ENCODE measurements at places on chromosomes 13 and 19.

DNA sequence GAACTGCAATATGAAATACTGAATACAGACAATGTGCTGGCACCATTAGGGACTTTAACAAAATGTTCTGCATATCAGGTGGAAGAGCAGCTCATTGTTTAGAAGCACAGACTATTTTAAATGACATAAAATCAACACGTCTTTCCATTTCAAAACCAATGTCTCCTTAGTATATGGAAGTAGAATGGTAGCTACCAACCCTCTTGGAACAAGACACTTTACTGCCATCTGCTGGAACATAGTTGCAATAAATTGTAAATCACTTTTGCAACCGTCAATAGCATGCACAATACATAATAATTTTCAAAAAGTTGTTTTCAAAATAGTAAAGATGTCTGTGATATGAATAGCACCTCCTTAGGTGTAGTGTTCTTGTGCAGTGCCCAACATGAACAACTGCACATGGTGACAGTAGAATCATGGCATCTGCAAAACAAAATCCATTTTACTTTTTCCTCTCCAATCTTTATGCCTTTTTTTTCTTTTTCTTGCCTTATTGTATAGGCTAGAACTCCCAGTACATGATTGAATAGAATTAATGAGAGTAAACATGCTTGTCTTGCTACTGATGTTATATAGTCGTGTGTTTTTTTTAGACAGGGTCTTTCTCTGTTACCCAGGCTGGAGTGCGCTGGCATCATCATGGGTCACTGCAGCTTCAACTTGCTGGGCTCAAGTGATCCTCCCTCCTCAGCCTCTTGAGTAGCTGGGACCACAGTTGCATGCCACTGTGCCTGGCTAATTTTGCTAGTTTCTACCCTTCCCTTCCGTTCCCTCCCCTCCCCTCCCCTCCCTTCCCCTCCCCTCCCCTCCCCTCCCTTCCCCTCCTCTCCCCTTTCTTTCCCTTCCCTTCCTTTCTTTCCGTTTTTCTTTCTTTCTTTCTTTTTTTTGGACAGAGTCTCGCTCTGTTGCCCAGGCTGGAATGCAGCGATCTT is 7.8 kb upstream of the LYPD5 start:
- DNase-seq, result no peak

GRCh38 chr19:2547033-2547680 is 71.2 kb downstream of the GADD45B start:
- DNase-seq, result no peak

DNA sequence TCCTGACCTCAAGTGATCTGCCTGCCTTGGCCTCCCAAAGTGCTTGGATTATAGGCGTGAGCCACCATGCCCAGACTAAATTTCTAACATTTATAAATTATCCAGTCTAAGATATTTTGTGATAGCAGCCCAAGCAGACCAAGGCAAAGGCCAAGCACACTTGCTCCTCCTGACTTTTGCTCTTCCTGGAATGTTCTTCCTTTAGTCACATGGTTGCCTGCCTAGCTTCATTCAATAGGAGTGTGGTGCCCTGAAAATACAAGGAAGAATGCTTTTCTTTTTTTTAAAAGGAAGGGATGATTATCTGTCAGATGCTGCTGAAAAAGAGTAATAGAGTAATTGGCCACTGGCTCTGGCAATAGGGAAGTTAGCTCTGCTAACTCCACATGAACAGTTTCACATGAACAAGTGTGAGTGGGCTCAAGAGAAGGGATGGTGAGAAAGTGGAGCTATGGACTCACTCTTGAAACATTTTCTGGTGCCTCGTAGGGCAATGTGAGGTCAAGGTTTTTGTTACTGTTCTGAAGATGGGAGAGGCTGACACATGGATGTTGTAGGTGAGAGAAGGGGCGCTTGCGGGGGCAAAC is 47.1 kb downstream of the USPL1 start:
- no peak for DNase-seq

- no peak for DNase-seq
These were observed 5.0 kb downstream of the VSTM2B start for GRCh38 chr19:29530540-29531457.

DNA sequence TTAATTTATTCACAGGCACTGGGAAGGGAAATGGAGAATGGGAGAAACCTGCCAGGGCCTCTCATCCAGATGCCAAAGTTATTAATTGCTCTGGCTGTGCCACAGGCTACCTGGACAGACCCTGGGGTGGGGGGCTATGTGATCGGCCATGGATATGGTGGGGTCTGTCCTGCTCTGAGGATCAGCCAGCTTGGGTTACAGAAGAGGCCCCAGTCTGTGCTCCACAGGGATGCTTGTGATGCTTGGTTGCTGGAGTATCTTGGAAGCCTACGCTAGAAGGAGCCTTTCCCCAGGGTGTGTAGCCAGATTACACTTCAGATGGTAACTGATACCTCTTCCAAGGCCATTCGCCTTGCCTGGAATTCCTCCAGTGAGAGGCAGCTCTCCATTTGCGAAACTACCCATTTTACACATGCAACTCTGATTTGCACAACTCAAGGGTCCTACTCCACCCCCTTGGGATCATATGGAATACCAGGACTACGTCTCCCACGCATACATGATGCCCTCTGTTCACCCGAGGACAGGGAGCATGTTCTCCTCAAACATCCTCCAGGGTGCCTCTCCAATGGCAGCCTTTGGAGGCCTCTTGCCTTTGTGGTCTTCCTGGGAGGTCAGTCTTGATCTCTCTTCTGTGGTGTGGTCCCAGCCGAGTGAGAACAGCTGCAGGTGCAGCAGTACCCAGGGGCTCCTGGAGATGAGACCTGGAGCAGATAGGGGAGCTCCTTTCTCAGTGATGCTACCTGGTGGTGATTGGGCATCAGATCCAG is 186.6 kb upstream of the TSHZ3 start:
- no peak for DNase-seq

DNA sequence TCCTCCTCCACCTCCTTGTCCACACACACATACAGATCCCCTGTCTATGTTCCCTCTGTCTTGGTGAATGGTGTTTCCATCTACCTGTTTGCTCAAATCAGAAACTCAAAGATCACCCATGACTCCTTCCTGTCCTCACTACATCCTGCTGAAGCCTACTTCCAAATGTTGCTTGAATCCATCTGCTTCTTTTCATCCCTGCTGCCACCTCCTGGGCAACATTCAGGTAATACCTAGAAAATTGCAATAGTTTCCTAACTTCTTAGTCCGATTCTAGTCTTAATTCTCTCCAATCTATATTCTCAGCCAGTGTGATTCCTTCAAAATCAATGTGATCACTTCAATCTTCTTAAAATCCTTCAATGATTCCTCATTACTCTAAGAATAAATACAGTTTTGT is 155.5 kb upstream of the STARD13 start:
- no peak for DNase-seq

GRCh38 chr13:112928972-112929782 is 39.8 kb upstream of the MCF2L start:
- DNase-seq, result no peak

DNA sequence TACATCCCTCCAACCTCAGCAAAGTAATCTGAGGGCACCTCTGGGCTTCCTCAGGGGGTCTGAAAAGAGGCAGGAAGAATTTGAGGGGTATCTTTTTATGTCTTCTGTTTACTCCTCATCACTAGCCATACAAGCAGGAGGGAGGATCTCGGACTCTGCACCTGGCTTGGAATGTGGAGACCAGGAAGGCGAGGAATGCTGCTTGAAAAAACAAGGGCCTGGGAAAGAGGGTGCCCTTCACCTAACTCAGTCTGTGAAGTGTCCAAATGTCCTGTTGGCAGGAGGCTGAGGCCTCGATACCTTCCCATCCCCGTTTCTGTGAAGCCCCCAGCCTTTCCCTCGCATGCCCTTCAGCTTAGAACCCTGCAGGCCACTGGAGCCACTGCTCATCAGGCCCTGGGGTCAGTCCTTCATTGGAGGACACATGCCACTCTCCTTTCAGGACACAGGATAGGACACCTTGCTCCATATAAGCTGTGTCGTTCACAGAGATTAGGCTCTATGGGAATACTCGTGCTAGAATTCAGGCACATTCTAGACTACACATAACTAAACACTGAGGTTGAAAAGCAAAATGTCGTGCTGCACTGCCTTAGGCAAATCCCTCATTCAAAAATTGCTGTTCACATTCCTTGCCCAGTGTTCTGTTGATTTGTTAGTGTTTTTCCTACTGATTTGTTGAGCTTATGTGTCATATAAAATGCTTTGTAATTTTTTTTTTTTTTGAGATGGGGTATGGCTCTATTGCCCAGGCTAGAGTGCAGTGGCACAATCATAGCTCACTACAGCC is 49.7 kb downstream of the ESD start:
- DNase-seq, result no peak

DNA sequence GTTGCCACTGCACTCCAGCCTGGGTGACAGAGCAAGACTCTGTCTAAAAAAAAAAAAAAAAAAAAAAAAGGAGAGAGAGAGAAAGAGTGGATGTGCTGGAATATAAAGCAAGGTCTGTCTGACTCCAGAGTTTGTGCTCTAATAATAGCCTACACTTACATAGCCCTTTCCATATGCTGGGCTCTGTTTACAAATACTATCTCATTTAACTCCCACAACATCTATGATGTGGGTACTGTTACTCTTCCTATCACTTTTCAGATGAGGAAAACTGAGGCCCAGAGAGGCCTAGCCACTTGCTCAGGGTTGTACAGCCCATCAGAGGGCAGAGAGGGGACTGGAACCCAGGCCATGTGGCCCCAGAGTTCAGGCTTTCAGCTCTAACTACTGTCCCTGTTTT is 15.9 kb upstream of the PAK4 start:
- DNase-seq, result no peak

DNA sequence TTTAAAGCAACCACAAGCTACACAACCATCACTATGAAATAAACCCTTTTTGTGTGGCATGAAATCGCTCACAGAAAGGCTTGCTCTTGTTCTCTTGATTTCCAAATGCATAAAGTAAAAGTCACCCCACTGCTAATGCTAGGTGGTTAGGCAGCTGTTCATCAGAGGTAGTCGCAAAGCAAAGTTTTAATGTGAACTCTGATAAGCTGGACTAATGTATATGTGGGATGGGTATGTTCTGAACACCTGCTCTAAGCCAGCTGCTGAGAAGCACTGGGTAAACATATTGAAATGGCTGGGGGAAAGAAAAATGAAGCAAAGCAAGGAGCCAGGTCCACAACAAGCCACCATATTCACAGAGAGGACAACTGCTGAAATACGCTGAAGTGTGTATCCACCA is 142.3 kb downstream of the KLF12 start:
- no peak for DNase-seq

- DNase-seq, result no peak
These were observed 25.8 kb downstream of the ABCC4 start for GRCh38 chr13:95275322-95276036.

- no peak for DNase-seq
These were observed 8.0 kb upstream of the NLRP7 start for GRCh38 chr19:54955376-54955775.

GRCh38 chr13:98780451-98780850 is 28.0 kb upstream of the SLC15A1 start:
- DNase-seq, result no peak

All from activated CD8-positive, alpha-beta memory T cell treated with anti-CD3 and anti-CD28 coated beads, Interleukin-2, amount 50 U/mL, for 4 hours (primary cell).